Activated naive CD4-positive, alpha-beta T cell (primary cell): ENCODE measurements at places on chromosomes 11 and 22.
A peak's percentile ranks its signal among the peaks of the same experiment; 100 is the strongest.

GRCh38 chr22:47366026-47366767 lies 603.7 kb downstream of the TBC1D22A start:
- DNase-seq: no peak

- no peak for DNase-seq
Measured at GRCh38 chr11:122355968-122356367, 240.0 kb upstream of the BLID start.

GRCh38 chr11:61328351-61328750 lies 4.6 kb downstream of the DDB1 start:
- DNase-seq: no peak

- no peak for DNase-seq
Measured at GRCh38 chr11:14273895-14274294, 85.1 kb downstream of the RRAS2 start.

GRCh38 chr22:33921525-33922348 lies 1.5 kb upstream of the LARGE1 start:
- DNase-seq: no peak

DNA sequence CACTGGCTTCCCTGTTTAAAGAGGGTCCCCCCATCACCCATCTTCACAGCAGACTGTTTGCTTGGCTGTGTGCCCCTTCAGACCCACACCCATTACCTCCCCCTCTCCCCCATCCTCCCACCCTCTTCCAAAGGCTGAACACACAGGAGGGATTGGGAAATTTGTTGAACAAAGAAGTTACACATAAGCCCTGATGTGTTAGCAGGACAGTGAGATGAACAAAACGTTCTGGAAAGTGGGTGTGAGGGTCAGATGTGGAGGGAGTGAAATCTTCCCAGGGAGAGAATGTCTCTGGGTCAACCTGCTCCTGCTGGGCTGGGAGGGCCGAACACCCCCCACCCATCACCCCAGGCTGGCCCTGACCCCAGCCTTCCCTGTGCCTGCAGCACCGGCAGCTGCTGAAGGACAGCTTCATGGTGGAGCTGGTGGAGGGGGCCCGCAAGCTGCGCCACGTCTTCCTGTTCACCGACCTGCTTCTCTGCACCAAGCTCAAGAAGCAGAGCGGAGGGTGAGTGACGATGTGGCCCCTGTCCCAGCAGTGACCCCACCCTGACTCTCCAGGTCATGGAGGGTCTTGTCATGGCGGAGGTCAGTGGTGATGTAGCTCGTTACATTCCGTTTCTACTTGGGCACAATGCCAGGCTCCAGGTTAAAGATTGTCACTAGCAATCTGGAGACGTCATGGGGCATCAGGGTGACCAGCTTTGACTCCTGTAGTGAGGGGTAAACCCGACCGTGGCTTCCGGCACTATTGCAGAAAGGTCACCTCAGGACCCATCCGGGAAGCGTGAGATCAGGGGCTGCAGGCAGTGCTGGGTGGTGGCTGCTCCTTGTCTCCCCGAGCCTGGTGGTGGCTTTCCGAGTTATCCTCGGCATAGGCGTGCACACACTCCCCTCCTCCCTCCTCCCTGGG lies 103.5 kb downstream of the BCR start:
- DNase-seq: no peak

- no peak for DNase-seq
Measured at GRCh38 chr11:44952082-44952481, 1.4 kb upstream of the TP53I11 start.

GRCh38 chr11:76265771-76266241 lies 59.5 kb upstream of the WNT11 start:
- no peak for DNase-seq

DNA sequence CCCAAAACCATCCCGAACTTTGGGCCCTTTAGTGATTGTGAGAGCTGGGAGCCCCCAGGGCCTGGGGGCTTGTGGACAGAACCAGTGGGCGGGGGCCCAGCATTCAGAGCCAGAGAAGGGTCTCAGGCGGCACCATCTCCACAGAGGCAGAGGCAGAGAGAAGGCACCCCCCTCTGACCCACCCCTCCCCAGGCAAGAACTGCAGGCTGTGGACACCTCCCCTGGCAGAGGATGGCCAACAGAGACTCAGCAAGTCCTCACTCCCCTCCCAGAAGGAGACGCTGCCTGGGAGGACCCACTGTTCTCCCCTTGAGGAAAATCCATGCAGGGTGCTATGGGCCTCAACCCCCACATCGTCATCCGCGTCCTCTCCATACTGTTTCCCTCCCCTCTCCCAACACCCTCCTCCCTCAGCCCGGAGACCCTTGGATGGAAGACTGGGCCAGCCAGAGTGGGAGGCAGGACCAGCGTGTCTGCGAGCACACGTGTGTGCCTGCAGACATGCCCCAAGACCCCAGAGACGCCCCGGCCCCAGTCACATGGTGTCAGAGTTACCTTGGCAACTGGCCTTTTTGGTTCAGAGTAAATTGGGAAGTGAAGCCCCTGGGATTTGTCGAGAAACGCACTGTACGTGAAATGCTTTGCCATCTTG lies 42.6 kb downstream of the KCNC1 start:
- no peak for DNase-seq

DNA sequence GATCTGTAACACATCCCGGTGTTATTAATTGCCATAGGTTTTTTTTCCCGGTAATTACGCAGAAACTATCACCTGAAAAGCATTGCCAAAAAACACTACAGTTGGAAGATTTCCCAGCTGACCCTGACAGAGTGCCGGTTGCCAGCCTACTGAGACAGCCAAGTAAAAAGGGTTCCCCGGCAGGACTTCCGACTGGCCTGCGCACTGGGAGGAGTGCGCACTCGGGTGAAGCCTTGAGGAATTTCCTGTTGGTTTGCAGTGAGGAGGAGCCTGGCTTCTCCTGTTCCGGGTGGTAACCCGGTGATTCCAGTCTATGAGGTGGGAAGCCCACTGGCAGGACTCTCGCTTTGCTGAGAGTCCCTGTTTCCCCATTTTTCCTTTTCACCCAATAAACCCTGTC lies 52.1 kb downstream of the CNTF start:
- no peak for DNase-seq

GRCh38 chr11:123410218-123410549 lies 19.9 kb upstream of the GRAMD1B start:
- no peak for DNase-seq

- peak; percentile 84 for DNase-seq
Measured at GRCh38 chr22:31970490-31971444, 26.4 kb downstream of the YWHAH start.
